ENCODE measurements at places on chromosomes 12 and 14.

GRCh38 chr14:99758121-99758821 is 34.9 kb upstream of the EML1 start:
- DNase-seq = no peak

- no peak for DNase-seq
Measured at GRCh38 chr12:63521706-63522105, 146.6 kb downstream of the DPY19L2 start.

DNA sequence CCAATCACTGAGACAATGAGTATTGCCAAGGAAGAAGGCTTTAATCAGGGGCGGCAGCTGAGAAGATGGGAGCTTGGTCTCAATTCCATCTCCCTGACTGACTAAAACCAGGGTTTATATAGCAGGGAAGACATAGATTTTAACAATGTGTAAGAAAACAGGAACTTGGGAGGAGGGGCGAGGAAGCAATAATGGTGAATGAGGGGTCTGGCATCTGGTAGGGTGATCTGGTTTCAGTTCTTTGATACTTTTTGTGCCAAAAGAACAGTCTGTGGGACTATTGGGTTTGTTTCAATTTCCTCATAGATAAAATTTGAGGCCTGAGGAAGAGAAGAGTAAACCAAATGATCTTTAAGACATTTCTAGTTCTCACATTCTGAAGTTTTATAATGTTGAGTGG is 49.2 kb downstream of the FUT8 start:
- DNase-seq = no peak

GRCh38 chr12:13564266-13564810 is 367.8 kb downstream of the EMP1 start:
- no peak for DNase-seq

DNA sequence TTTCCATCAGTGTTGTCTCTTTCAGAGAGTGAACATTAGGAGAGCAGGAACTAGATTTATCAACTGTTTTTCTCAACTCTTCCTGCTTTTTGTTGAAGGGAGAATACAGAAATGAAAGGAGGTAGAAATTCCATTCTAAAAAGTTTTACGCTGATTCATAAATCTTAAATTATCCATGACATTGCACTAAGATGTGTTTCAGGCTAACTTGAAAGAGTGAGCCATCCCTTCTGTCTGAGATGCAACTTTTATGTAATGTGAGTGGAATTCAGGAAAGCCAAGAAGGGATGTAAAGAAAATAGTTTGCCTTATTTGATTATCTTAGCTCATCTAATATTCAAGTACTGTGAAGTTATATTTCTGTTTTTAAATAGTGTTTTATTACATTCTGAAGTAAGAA is 349.5 kb upstream of the RGS6 start:
- no peak for DNase-seq
